ENCODE measurements at places on chromosomes 5 and 9.

GRCh38 chr9:5269249-5269715 is 35.2 kb downstream of the RLN2 start:
- no peak for DNase-seq

DNA sequence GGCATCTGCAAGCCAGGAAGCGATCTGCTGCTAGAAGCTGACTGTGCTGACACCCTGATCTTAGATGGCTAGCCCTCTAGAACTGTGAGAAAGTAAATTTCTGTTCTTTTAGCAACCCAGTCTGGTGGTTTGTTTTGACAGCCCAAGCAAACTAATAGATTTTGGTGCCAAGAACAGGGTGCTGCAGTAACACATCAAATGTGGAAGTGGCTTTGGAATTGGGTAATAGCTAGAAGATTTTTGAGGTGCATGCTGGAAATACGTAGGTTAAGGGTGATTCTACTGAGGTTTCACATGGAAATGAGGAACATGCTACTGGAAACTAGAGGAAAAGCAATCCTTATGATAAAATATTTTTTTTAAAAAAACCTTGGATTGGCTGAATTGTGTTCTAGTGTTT is 153.5 kb upstream of the SH3GL2 start:
- no peak for DNase-seq

GRCh38 chr9:105994970-105995369 is 300.6 kb downstream of the TMEM38B start:
- no peak for DNase-seq

DNA sequence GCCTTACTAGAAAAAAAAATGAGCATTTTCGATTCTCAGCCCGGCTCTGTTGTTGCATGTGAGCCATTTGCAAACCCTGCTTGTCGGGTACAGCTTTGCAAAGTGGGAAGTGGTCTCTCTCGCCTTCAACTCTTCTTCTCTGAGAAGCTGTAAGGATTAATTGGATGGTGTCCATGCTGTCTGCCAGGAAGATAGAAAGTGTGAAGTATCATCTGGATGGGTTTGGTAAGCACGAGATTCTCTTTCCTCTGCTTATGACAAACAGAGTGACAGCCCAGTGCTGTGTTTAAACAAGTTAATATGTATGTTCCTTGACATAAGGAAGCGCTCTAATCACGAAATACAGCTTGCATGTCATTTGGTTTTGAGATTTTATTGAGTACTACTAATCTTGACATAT is 109.1 kb upstream of the SPATA31D4 start:
- DNase-seq: no peak

- DNase-seq: no peak
Observed at GRCh38 chr5:181189363-181189961, 15.5 kb downstream of the TRIM7 start.

DNA sequence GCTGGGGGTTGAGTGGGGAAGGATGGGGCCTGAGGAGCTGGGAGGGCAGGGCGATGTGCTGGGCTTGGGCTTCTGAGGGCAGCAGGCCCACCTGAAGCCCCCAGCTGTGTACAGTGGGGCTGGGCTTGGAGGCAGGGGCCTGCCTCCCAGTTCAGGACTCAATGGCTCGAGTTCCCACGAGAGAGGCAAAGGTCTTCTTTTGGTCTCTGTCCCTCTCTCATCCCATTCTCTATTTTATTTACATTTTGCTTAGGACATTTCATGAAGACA is 180.6 kb downstream of the MACROH2A1 start:
- DNase-seq: no peak

DNA sequence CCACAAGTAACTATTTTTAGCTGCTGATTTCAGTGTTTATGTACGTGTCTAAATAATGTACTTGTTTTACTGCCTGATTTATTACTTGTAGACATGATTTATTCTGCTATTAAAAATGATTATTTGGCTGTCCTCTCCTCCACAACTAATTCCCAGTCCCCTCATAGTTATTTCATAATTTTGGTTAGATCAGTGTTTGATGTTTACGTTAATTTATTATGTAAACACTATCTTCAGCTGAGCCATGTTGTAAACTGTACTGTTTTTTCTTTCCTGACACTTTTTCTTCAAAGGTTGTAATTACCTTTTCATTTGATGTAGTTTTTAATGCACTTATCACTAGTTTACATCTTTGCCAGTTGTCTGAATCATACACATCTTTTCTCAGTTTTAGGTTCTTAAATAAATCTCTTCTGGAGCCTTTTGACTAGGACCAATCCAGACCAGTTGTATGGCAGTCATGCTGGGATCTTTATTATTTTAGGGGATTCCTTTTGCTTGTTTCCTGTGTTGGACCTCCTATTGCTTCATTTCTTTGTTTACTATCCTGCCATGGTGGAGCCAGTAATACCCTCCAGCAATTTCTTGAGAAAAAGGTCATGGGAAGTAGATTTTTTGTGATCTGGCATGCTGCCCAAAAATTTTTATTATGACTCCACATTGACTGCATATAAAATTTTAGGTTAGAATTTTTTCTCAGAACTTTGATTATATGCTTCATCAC is 16.1 kb downstream of the AP3S1 start:
- no peak for DNase-seq

DNA sequence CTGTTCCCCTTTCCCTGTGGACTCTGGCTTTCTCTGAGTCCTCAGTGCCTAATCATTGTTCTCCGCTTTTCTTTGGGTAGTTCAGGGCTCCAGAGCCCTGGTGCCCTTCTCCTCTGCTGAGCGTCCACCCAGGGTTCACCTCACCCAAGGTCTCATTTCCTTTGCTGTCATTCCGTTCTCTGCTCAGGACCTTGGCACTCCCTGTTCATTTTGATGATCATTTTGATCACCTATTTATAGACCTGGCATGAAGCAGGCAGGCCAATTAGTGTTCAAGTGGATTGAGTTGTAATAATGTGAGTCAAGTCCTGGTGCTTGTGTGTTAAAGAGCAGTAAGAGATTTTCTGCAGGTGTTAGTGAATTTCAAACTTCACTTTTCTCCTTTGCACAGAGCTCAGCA is 3.6 kb downstream of the TRIO start:
- no peak for DNase-seq

DNA sequence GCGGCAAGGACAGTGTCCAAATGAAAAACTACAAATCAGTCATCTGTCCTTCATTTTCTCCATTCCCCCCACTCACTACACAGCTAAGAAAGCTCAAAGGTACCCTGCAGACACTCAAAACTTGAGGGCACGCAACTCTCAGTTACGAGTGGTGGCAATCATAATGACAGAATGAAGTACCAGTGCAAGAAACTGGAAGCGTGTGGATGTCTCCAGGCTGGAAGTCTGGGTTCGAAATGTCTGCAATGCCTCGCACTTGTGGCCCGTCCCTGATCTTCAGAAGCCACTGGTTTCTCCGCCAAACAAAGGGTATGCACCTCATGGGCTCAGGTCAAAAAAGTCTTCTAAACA is 597 bp upstream of the CENPH start:
- DNase-seq: no peak

GRCh38 chr9:134291961-134292871 is 34.0 kb upstream of the RXRA start:
- no peak for DNase-seq

GRCh38 chr9:74946686-74947085 is 6.0 kb downstream of the C9orf40 start:
- no peak for DNase-seq

DNA sequence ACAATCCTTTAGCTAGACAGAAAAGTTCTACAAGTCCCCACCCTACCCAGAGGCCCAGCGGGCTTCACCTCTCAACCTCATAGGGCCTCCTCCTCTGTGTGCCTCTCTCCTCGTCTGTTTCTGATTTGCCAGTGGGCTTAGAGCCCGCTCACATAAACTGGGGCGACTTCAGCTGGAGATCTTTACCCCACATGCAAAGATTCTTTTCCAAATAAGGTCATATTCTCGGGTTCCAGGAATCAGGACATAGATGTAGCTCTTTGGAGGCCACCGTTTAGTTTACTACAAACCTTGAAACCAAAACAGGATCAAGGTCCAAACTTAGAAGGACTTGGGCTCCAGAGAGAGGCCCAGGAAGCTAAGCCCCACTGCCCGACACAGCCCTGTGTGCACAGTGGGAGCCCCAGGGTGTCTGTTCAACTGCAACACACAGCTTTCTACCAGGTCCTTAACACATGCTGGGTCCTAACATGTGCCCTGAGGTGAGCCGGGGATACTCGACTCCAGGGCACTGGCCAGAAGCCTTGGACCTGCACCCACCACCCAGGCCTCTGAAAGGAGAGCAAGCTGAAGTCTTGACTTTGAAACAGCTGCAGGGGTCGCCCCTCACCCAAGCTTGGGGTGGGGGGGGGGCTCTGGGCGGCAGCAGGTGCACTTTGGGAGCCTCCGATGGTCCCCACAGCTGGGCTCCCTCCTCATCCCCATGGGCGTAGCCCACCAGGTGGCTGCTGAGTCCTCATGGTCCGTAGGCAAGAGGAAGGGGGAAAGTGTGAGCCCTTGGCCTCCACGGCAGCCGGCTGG is 26.8 kb upstream of the SLC12A7 start:
- DNase-seq: no peak

DNA sequence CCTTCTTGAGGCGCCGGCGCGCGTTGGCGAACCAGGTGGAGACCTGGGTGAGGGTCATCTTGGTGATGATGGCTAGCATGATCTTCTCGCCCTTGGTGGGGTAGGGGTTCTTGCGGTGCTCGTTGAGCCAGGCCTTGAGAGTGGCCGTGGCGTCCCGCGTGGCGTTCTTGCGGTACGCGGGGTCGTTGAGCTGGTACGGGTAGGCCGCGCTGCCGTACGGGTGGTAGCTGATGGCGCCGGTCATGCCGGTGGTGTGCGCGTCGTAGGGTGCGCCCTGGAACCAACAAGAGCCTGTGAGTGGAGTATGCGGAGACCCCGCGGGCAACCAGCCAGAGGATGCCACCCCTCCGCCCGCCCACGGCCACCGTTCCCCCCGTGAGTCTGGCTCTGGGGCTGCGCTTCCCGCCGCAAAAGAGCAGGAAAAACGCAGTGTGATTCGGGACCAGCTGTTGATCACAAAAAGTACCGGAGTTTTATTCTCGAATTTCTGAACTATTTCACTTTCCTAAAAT is 1.9 kb downstream of the IRX2 start:
- no peak for DNase-seq

GRCh38 chr9:134474055-134474370 is 147.8 kb downstream of the RXRA start:
- DNase-seq: no peak

DNA sequence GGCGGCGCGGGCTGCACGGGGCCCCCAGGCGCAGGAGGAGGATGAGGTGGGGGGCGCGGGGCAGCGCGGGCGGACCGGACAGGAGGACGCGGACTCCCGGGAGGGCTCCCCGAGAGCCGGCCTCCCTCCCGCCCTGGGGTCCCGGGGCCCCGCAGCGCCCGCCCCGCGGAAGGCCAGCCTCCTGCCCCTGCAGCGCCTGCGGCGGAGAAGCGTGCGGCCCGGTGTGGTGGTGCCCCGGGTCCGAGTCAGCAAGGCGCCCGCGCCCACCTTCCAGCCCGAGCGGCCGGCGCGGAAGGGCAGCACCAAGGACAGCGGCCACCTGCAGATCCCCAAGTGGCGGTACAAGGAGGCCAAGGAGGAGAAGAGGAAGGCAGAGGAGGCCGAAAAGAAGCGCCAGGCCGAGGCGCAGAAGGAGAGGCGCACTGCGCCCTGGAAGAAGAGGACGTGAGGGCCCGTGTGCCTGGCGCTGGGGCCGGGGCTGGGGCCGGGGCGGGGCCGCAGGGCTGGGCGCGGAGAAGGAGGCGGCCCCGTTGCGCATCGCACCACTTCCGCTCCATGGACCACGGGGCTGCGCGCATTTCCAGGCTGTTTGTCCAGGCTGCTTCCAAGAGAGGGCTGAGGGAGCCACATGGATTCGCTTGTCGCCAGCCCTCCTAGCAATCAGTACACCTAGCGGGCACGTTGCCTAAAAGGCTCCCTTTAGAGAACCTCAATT is 86.0 kb downstream of the ANKRD33B start:
- peak; percentile 63 for DNase-seq

DNA sequence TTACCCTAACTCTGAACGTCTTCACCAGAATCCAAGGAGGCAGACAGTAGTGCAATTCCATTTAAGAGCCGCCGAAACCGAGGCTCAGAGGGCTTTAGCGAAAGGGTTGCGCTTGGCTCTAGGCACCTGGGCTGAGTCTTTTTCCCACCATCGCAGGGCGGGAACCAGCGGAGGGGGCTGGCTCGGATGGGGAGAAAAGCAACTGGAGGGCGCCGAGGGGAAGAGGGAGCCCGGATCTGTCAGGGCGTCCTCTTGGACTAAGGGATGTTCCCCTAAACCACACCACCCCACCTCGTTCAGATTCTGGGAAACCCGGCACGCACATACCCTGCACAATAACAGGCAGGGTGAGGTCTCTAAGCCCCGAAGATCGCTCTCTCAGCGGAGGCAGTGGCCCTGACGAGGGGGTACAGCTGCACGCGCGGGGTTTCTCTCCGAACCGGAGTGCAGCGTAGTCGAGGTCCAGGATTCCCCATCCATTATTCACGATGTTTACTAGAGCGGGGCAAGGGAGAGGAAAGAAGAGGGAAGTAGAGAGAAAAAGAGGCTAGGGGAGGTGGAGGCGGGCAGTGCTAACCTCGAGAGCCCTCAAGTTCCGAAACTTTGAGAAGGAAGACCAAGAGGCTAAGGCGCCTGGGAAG is 1.3 kb upstream of the POU4F3 start:
- DNase-seq: no peak

DNA sequence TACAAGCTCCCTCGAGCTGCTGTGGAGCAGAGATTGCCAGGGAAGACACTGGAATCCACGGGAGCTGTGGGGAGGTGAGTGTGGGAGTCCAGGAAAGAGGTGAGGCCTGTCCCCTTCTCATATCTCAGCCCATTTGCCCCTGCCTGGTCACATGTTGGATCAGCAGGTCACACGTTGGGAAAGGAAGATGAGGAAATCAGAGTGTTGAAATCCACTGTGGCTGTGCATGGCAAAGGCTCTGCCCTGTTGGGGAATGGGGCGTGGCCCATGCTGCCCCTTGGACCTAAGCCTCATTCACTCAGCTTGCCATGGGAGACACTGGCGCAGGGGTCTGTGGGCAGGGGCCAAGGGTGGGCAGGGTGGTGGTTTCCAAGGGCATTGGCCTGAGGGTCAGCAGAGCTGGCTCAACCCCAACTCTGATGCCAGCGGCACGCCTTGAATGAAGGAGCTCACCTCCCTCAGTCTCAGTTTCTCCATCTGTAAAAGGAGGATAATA is 85.4 kb upstream of the CPEB4 start:
- DNase-seq: no peak

GRCh38 chr5:80667384-80667783 is 12.6 kb upstream of the DHFR start:
- DNase-seq: no peak

DNA sequence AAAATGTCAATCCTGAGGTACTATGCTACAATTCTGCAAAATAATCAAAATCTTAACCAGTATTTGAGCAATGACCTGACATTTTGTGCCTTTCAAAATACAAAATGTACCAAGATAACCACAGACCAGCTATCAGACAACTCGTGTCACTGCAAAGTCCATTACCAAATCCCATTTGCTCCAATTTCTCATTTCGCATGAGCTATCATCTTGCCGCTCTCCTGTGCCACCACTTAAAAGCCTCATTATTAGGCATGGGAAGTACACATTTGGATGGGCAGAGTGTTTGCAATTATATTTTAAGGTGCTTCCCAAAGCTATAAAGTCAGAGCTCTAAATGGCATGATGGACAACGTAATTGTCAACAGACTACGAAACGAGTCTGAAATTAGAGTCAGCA is 205.2 kb downstream of the AGTPBP1 start:
- no peak for DNase-seq

Data from suprapubic skin (tissue), 4 donors.